ENCODE measurements at places on chromosomes 6 and 20. TPM values are rescaled to one million over a fixed set of nuclear protein-coding genes. Genes with fewer than 3 reads are reported as not detected.

DNA sequence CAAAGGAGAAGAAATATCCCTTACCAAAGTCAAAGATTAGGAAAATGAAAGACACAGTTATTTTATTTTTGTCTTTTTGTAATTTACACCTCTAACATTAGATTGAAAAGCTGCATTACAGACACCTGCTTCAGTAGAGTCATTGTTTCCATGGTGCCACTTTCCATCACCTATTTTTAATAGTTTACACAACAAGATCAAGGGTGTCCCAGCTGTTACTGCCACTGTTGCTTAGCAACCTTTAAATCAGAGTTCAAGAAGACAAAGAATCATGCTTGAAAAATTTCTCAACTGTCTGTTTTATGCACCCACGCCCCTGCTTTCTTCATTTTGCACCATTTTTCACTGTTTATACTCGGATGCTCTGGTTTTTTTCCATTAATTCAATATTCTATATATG, 668.2 kb upstream of the GJE1 start:
- DNase-seq, result no peak

DNA sequence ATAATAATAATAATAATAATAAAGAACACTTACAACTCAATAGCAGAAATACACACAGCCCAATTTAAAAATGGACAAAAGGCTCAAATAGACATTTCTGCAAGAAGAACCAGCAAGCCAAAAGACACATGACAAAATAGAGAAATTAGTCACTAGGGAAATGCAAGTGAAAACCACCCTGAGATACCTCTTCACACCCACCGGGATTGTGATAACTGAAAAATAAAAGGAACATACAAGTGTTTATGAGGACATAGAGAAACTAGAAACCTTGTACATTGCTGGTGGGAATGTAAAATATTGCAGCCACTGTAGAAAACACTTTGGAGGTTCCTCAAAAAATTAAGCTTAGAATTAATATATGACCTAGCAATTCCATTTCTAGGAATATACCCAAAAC, 59.2 kb downstream of the ZDHHC14 start:
- no peak for DNase-seq

DNA sequence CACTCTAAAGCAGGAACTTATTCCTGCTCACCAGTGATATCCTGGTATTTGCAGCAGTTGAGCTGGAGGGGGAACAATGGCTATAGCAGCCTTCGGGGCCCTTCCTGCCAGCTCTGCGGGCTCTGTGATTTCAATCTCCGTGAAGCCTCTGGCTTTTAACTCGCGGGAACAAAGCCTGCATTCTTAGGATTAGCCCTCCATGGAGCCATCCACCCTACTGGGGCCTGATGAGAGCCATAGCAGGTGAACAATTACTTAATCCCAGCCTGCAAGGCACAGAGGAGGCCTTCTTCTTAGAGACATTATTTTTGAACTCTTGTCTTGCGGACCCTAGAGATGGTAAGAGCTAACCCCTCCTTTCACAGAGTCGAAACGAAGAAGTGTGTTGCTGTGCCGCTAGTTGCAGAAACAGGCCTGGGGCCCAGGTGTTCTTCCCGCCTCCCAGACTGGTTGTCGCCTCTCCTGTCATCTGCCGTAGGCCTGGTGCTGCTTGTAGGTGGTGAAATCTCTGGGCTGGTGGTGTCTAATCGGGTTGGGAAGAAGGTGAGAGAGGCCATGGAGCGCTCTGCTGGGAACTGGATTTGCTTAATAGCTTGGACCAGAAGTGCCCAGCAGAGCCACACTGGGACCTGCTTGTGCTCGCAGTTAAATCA, 9.7 kb downstream of the GHRH start:
- no peak for DNase-seq

DNA sequence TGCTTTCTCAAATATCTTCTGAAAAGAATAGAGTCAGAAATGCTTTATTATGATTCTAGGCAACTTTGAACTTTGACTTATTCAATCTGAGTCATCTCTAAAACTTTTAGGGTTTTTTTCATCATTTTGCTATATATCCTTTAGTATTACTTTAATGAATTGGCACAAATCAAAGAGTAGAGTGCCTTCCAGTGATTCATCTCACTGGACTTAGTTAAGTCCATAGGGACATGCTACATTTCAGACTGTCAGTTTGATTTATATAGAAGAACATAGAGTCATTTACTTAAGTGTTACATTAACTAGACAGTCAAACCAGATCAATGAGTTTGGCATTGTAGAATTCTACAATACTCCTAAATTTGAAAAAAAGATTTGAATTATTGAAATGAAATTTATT, 1235.7 kb upstream of the MAP3K7 start:
- DNase-seq, result no peak

Gene ZC3H12D
- total RNA-seq, result 0.14 TPM

Gene PHACTR1
- 15.5 TPM for total RNA-seq

GRCh38 chr20:50681359-50682064, 9.8 kb downstream of the RIPOR3 start:
- DNase-seq, result no peak

DNA sequence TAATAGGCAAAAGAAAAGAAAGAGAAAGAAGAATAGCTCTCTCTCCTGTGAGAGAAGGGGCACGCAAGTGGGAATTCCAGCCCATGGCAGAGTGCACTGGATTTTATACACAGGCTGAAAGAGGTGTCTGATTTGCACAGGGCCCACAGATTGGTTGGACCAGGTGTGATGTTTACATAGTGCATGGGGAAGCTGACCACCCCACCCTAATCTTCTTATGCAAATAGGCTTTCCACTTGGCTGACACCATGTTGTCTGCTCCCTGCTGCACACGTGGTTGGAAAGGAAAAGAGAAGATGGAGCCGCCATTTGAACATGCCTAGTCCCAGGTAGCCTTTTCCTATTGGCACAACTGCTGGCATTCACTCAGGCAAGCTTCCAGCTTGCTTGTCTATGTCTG, 20.2 kb downstream of the MICA start:
- DNase-seq, result no peak

GRCh38 chr6:105793130-105793529, 293.0 kb upstream of the PRDM1 start:
- DNase-seq, result no peak

- no peak for DNase-seq
Measured at GRCh38 chr20:21682521-21682954, 22.9 kb upstream of the PAX1 start.

GRCh38 chr6:108648191-108648590, 87.5 kb downstream of the FOXO3 start:
- DNase-seq, result no peak

DNA sequence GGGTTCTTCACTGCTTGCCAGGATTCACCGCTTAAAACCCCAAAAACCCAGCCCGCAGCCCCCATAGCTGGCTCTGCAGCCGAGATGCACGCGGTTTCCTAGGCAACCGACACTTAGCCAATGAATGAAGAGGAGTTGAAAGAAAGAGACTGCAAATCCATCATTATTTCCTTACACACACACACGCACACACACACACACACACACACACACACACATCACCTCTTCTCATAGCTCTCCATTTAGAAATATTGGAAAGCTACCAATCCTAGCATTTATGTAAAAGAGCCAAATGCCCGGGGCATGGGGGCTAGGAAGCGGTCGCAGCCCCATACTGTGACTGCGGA, 3.4 kb upstream of the TUBB2B start:
- peak; percentile 59 for DNase-seq

Gene GGTLC1
- not detected for total RNA-seq

GRCh38 chr20:3307078-3307477, 68.1 kb upstream of the SLC4A11 start:
- no peak for DNase-seq

DNA sequence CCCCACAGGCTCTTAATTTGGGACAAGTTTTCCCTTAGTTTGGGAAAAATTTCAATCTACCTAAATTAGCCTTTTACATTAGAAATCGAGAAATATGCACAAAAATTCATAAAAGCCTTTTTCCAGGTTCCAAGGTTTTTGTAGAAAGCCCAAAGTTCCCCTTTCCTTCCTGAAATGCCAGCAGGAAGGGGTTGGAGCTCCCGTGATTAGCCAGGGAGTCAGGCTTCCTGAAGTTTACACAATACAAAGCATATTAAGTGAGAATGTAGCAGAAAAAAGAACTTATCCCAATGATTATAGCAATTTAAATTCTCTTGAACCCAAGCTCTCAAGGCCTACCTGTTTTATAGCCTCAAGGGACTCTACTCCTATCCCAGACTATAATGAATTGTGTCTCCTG, 39.1 kb downstream of the SYNJ2 start:
- no peak for DNase-seq

Gene IL17A
- total RNA-seq, result not detected

- no peak for DNase-seq
Measured at GRCh38 chr6:19723545-19723944, 113.6 kb upstream of the ID4 start.

DNA sequence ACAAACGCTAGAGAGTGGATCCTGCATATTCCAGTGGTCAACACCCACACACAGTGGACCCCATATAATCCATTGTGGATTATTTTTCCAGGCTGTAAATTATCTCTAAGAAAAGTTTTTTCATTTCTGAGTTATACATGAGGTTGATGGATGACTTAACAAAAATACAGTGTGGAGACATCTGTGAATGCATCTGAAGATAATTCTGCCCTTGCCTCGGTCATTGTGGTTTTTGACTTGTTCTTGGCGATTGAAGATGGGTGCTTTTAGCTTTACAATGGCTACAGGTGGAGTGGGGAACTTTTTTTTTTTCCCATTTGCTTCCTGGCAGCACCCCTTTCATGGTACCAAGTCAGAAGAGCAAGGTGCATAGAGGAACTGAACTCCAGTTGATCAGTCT, 242.7 kb downstream of the MYLK4 start:
- DNase-seq, result no peak

Gene METTL24
- 0.21 TPM for total RNA-seq

DNA sequence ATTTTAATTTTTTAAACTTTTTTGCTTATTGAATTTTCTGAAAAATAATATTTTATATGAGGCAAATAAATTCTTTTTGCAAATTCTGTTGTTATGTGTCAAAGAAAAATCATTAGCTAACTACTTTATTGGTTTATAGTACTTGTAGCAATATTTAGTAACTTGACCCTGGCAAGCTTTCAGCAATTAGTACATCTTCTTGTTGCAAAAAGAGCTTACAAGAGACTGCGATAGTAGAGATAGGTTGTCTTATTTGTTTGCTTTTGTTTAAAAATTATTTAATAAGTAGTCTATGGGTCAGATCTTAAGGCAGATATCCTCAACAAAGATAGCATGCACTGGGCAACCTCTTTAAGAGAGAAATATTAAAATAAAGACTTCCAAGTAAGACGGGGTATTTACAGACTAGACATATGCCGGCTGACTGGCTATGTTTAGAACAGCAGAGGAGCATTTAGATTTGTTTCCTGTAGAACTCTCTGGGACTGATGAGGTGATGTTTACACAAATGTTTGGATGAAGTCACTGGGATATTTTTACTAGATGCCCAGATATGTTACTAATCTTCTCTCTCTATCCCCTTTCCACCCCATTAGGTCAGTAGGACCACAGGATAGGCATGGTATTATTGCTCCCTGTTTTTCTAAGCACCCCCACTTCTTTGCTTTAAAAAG, 25.0 kb downstream of the VGLL2 start:
- no peak for DNase-seq
